Thoracic aorta (tissue), 2 donors: ENCODE measurements at places on chromosomes 2 and 18. TPM values are rescaled to one million over a fixed set of nuclear protein-coding genes. Genes with fewer than 3 reads are reported as not detected.

GRCh38 chr2:230905448-230906421, 19.3 kb downstream of the GPR55 start:
- DNase-seq: no peak

DNA sequence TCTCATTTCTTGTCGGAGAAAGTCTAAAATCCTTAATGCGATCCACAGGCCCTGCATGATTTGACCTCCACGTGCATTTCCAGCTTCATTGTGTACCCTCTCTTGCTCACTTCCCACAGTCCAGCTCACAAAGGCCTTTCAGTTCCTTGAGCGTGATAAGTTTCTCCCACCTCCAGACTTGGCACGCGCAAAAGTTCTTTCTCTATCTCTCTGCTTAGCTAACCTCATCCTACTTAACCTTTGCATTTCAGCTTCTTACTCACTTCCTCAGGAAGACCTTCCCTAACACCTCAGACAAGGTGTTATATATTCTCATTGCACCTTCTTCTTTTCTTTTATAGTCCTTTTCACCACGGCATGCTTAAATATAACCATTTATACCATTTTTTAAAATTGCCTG, 124.8 kb upstream of the XPO1 start:
- no peak for DNase-seq

- no peak for DNase-seq
Observed at GRCh38 chr18:78856569-78857313, 122.9 kb upstream of the SALL3 start.

GRCh38 chr2:139867601-139868226, 1087.5 kb upstream of the NXPH2 start:
- DNase-seq: no peak

MYL12B gene
- 208 TPM for total RNA-seq

- DNase-seq: no peak
Observed at GRCh38 chr2:240781471-240782220, 38.4 kb downstream of the KIF1A start.

GRB14 gene
- total RNA-seq: 7.9 TPM

ZC3H15 gene
- total RNA-seq: 70.2 TPM

DNA sequence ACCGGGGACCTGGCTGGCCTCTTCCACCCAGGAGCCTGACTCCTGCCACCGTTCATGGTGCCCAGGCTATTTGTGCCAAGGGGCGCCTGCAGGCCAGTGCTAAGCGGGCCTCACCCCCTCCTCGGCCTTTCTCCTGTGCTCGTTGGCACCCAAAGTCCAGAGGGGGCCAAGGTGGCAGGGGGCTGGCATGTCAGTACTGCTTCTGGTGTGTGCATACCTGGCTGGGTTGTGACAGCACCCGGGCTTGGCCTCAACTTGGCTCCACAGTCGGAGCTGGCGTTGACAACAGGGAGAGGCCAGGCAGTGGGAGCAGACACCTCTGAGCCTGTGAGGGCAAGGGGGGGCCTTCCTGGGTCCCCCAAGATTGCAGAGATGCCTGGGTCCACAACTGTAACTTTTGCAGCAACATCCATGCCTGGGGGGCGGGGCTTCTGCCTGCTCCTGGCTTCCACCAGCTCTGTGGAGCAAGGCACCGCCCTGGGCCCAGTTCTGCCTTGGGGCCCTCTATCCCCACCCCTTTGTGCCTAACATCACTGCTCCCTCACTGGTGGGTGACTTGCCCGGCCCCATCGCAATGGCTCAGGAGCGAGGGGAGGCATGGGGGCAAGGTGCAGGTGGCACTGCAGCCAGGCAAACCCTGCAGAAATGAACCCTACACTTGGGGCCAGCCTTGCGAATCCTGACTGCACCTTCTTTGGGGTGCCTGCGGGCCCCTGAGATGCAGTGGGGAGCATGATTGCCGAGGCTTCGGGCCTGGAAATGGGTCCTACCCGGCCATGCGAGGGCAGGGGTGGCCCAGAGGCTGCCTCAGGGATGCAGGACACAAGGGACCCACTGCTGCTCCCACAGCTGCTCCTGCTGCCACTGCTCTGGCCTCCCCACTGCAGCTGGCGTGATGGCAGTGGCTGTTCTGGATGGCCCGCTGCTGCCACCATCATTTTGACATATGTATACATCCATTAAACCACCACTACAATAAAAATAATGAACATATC, 35.9 kb downstream of the PTPN4 start:
- no peak for DNase-seq
